ENCODE measurements at places on chromosomes 16 and 17. TPM values are rescaled to one million over a fixed set of nuclear protein-coding genes. Genes with fewer than 3 reads are reported as not detected.

GRCh38 chr17:27576477-27577083 is 54.4 kb upstream of the LGALS9 start:
- DNase-seq: no peak

DNA sequence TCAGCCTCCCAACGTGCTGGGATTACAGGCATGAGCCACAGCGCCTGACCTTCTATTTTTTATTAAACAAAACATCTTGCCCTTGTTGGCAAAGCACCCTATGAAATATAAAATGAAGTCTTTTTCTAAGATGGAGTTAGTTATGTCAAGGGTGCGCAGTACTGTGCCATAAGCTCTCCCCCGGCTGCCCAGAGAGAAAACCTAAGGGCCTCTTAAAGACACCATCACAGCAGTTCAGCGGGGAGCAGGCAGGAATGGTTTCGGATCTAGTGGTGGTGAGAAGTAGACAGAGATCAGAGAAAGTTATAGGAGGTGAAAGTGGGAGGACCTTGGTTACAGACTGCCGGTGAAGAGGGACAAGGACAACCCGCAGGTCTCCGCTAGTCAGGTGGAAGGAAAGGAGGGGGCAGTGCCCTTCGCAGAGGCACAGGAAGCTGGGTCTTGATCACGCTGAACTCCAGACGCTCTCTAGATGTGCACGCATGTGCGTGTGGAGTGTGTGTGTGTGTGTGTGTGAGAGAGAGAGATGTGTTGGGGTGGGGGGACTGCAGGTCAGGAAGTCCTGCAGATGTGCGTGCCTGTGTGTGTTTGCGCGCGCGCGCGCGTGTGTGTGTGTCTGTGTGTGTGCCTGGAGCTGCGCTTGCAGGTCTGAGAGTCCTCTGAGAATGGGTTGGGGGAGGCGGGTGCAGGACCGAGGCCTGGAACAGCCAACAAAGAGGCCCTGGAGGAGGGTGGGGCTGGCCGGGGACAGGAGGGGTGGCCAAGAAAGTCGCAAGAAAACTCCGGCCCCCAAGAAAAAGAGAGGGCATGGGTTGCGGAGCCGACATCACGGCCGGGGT is 748 bp upstream of the CMTM3 start:
- DNase-seq: peak; percentile 88

- DNase-seq: no peak
Observed at GRCh38 chr16:9597967-9598730, 506.7 kb downstream of the HAPSTR1 start.

TBC1D3L gene
- total RNA-seq: 32.4 TPM

DNA sequence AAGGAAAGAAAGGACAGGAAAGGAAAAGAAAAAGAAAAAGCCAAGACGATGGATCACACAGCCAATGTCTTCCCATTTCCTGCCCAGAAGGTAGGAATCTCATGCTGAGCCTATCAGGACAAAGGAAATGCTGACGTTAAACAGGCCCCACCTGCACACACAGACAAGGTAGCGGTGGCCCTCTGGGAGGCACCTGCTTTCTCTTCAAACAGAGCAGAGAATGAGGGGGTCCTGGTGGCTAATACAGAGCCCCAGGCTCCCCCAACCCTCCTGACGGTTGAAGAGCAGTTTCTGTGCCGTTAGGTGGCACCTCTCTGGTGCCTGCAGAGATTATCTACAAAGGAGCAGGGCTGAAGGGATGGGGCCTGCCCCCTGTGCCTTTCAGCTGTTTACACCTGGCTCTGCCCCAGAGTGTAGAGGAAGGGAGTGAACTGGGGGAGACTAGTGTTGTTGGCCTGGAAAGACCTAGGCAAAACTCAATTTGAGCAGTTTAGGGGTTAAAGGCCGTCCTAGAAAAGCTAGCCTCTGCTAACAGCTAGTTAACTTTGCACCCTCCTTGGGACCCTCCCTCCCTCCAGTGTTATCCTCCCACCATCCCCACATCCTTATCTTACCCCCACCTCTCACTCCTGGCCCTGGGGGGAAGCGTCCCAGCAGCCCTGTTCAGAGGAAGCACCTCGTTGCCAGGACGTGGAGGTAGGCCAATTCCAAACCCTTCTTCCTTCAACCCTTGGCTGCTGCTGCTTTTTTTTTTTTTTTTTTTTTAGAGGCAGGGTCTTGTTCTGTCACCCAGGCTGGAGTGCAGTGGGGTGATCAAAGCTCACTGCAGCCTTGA is 56.3 kb downstream of the ARHGAP27 start:
- DNase-seq: no peak

- no peak for DNase-seq
Observed at GRCh38 chr17:75776386-75777295, 8.0 kb upstream of the UNK start.
